ENCODE measurements at places on chromosomes 11 and 22. TPM values are rescaled to one million over a fixed set of nuclear protein-coding genes. Genes with fewer than 3 reads are reported as not detected.

Gene IGLL5
- not detected for total RNA-seq

GRCh38 chr11:112806876-112807275 lies 154.3 kb upstream of the NCAM1 start:
- DNase-seq: peak; percentile 78

Gene FLRT1
- total RNA-seq: 1.6 TPM

- no peak for DNase-seq
These were observed 25.5 kb downstream of the TSPAN18 start for GRCh38 chr11:44752300-44752699.

- DNase-seq: no peak
These were observed 729.3 kb downstream of the NTM start for GRCh38 chr11:132099692-132100091.

Gene SMTNL1
- total RNA-seq: 7.9 TPM

- no peak for DNase-seq
These were observed 24.1 kb downstream of the MCM5 start for GRCh38 chr22:35424081-35424480.

DNA sequence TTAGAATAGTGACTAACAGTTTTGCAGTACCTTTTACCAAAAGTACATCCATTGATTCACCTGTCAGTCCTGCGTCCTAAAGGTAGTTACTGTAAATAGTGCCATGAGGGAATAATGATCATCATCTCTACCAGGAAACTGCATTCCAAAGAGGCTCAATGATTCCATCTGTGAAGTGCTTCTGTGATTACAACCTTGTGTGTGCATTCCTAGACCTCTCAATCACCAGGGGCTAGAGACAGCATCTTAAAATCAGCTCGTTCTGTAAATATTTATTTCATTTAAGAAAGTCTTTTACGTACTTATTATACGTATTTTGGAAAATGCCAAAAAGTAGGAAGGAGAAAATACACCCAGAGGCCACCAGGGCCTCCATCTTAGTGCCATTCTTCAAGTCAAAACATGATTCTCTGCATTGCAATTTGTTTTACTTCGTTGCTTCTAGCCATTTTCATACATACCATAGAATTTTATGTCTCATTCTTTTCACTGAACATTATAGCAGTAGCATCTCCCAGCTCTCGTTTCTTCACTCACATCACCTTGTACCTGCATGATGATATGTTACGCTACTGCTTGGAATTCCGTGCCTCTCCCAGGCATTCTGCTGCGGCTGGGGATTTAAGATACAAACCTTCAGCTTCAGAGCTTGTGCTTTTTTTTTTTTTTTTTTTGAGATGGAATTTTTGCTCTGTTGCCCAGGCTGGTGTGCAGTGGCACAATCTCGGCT lies 117.0 kb downstream of the SEZ6L start:
- DNase-seq: no peak

DNA sequence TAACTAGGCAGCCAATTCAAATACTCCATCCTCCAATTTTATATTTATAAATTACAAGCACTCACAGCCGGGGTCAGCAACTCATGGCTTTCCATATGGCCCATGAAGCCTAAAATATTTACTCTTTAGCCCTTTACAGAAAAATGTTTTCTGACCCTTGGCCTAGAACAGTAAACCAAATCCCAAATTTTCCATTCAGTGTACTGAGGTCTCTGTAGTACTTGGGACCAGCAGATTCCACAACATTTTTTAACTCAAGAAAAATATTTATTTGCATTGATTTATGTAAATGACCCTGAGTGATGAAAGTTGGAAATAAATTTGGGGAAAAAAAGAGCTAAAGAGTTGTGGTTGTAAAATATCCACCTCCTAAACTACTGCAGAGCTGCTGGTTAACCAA lies 82.6 kb downstream of the SLC1A2 start:
- DNase-seq: no peak

Gene SHISAL1
- 0.99 TPM for total RNA-seq

DNA sequence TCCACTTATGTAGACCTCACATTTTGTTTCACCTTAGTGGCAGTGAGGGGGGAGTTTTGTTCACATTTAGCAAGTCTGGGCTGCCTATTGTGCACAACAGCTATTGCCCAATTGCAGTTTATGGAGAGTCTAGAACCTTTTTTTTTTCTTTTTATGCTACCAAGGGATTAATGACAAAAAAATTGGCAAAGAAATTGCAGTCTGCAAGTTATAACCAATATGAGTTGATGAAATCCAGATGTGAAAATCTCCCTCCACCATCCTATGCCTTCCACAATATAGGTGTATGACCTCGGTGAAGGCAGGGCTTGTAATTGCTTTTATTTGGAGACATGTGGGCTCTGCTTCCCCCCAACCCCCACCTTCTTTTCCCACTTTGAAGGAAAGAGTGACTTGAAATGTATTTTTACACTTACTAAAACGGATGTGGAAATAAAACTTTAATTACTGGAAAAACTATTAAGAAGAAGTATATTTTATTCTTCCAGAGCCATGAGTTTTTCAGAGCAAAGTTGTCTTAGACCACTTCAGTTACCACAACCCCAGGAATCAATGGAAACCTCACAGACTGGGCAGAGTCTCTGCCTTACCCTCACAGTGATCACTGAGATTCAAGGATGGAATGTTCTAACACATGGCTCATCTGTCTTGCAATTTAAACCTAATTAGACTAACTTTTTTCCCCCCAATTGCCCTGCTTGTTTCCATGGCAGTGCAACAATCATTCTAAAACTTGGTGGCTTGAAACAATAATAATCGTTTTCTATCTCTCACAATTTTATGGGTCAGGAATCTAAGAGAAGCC lies 120.8 kb upstream of the SLC5A12 start:
- DNase-seq: peak; percentile 69

GRCh38 chr11:74015919-74016684 lies 7.2 kb upstream of the UCP3 start:
- DNase-seq: no peak

GRCh38 chr11:131867457-131868257 lies 497.2 kb downstream of the NTM start:
- DNase-seq: peak; percentile 49

- DNase-seq: no peak
These were observed 15.2 kb upstream of the TH start for GRCh38 chr11:2186669-2187279.

- no peak for DNase-seq
These were observed 13.4 kb downstream of the VWCE start for GRCh38 chr11:61281581-61282250.

DNA sequence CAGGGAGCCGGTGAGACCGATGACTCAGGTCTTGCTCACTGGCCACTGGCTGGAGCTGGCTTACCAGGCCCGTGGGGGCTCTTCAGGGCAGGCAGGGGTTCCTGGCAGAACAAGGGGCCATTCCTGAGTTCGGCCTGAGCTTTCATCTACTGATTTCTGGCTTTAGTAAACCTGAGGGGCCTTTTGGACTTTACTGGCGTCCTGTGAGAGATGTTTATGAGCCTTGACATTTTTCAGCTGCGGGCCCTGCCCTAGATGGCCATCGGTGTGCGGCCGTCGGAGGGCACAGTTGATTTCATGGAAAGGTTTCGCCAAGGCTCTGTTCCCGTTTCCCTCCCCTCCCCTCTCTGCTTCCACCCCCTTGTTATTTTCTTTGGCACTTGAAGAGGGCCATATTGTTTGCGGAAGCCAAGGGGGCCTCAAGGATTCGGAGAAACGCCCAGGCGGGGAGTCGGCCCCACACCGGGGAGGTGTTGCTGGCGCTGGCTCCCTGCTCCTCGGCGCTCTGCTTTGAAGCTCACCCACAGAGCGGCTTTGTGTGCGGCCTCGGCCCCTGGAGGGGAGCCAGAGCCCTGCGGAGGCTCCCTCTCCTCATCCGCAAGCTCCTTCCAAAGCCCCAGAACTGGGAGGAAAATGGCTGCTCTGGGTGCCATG lies 17.7 kb downstream of the ELF5 start:
- DNase-seq: no peak

- no peak for DNase-seq
These were observed 278.6 kb downstream of the ETS1 start for GRCh38 chr11:128308794-128309193.

GRCh38 chr11:86811637-86812321 lies 11.4 kb downstream of the PRSS23 start:
- DNase-seq: no peak

- DNase-seq: no peak
These were observed 1454.0 kb downstream of the BRD1 start for GRCh38 chr22:48373626-48374173.

GRCh38 chr11:120667281-120667680 lies 155.7 kb downstream of the GRIK4 start:
- DNase-seq: no peak

DNA sequence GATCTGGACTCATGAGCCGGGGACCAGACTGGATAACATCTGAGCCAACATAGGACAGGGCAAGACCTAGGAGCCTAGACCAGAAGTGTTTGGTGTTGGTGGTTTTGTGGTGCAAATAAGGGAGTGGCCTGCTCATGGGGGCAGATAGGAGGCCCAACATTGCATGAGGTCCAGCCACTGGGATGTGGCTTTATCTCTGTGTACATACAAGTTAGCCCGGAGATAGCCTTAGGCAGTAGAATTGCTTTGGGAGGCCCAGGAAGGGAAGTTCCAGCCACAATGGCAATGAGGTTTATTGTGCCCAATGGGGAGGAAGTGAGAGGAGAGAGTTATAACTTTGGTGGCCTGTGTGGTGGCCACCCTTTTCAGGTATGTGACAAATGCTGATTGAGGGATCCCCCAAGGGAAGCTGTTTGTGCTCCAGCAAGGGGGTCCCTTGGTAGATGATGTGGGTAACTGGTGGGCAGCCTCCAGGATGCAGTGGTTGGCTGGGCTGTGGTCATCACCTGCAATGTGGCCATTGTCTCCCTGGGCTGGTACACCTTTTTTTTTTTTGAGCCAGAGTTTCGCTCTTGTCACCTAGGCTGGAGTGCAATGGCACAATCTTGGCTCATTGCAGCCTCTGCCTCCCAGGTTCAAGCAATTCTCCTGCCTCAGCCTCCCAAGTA lies 6.4 kb downstream of the LMO2 start:
- DNase-seq: no peak

Gene OR52H1
- total RNA-seq: 0.59 TPM

Gene BTBD18
- total RNA-seq: not detected

DNA sequence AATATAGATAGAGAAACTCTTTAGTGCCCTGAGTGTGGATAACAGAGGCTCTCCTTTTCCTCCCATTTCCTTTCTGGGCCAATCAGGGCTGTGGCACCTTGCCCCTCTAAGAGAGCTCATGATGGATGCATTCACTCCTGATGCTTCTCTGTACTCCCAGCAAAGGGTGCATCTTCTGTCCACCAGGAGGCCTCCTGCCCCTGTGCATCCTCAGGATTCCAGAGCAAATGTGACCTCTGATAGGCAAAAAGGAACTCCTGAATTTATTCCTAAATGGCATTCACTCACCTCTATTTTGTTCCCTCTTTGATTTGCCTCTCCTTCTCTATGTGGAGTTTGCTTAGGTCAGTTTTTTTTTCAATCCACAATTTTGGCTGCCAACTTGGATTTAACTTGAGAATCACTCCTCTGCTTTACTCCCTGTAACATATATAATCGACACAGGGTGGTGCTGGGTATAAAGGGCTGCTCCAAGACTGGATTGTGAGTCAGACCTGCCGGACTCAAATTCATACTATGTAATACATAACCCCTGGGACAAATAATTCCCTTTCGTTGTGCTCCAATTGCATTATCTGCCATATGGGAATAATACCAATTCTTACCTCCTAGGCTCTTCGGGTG lies 1.1 kb upstream of the MRGPRX4 start:
- no peak for DNase-seq

Gene TTC36
- 0.79 TPM for total RNA-seq

DNA sequence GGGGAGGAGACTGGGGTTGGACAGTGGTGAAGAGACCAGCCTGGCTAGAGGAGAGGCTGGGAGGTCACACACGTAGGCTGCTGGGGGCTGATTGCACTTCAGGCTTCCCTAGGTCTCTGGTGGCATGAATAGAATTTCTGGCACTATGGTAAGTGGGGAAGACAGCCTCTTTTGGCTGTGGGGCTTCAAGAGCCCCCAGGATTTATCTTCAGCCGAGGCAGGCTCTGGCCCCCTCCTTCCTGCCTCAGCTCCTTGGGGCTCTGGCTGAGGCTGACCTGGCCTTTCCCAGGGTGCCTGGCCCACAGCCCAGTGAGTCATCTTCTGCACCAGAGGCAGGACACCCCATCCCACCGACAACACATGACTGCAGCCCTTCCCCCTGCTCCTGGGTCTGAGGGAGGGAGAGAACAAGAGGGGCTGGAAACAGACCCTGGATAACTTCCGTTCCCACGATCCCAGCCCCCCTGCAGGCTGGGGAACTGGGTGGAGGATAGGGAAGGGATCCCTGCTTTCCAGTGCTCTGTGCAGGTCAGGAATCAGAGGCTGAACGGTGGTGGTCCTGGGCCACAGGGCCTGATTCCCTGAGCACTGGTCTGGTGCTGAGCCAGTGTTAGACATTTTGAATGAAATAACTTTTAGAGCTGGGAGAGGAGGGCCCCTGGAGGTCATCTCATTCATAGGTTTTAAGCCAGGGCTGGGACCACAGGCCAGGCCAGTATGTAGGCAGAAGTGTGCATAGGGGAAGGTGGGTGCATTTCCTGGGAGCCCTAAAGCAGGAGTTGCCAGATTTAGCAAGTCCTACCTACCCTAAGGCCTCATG lies 26.5 kb downstream of the ARHGEF17 start:
- peak; percentile 59 for DNase-seq

Gene TRIM49
- total RNA-seq: not detected

Gene RCE1
- 15.4 TPM for total RNA-seq

Gene HMOX1
- total RNA-seq: 11.1 TPM

GRCh38 chr11:12537778-12538401 lies 136.3 kb upstream of the TEAD1 start:
- DNase-seq: peak; percentile 6

DNA sequence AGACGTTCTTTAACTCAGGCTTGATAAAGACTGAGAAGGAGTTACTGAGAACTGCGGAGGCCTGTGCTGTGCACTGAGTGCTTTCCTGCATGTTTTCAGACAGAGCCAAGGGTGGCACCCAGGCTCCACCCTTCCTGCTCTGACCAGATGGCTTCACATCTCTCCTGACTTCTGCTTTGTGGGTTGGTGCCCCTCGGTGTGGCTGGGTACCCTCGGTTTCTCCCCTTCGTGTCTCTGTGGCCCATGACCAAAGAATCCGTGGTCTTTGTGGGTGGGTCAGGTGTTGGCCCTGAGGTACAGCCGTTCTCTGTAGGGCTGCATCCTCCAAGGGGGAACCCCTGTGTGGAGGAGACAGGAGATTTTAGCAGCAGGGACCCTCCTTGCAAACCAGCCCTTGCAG lies 34.3 kb downstream of the GRIK4 start:
- DNase-seq: no peak

Gene TBX10
- not detected for total RNA-seq

- DNase-seq: no peak
These were observed 158.1 kb upstream of the MTNR1B start for GRCh38 chr11:92811341-92811740.

GRCh38 chr11:45801723-45802315 lies 3.1 kb upstream of the SLC35C1 start:
- DNase-seq: no peak

- DNase-seq: no peak
These were observed 10.6 kb downstream of the PITPNM1 start for GRCh38 chr11:67494371-67495233.

- no peak for DNase-seq
These were observed 7.3 kb upstream of the ADAMTS8 start for GRCh38 chr11:130435671-130436070.
